ENCODE measurements at places on chromosomes 5 and 9.

GRCh38 chr9:2179567-2179966 is 164.4 kb downstream of the SMARCA2 start:
- no peak for DNase-seq

- DNase-seq: no peak
These were observed 35.2 kb upstream of the SMU1 start for GRCh38 chr9:33111631-33112030.

DNA sequence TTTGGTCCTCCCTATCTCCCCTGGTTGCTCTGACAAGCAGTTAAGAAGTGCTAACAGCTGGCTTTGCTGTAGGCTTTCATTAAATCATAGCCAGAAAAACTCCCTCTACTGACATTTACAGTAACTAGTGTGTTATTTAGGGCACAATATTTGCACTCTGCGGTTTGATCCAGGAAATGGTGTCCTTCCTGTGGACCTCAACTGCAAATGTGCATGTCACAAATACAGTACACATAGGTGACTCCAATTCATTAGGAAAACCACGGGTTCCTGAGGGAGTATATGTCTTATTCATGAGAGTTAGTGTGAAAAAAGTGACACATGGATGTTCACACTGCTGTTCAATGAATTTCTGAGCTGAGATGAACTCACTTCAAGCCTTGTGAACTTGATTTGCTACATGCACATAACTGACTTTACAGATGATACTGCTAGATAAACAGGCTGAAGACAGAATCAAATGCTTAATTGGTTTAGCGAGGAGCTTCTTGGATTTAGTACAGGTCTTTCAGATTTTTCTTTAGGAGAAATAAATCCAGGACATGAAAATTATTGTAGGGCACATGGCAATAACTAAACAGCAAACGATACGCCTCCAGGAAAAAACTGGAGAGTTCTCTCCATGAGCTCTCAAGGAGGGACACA is 281.5 kb downstream of the EFNA5 start:
- DNase-seq: peak; percentile 62

GRCh38 chr5:35304291-35304690 is 74.0 kb upstream of the PRLR start:
- DNase-seq: no peak

GRCh38 chr5:163509291-163509951 is 4.0 kb downstream of the MAT2B start:
- DNase-seq: no peak

GRCh38 chr5:119304439-119305211 is 51.2 kb upstream of the TNFAIP8 start:
- DNase-seq: no peak

DNA sequence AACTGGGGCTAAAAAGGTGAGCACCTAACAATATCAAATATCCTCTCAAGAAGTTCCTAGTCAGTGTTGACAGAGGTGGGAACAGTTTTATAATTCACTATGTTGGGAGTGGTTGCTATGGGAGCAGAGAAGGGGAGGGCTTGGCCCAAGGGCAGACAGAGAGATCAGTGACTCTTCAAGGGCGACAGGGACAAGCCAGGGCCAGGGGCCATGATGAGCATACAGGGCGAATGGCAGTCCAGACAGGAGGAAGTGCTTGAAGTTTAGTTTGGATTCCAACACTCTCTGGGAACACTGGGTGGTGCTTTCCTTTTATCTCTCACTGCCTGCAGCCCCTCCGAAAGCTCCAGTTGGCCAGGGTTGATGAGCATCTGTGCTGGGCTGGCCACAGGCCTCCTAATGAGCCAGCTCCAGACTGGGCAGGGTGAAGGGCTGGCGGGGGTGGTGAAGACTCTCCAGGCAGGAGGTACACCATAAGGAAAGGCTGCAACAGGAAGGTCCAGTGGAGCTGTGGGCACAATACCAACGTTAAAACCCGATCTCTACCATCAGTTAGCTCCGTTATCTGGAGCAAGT is 111.3 kb downstream of the TMEM174 start:
- peak; percentile 41 for DNase-seq

GRCh38 chr5:53984971-53985370 is 325.4 kb downstream of the ARL15 start:
- no peak for DNase-seq

DNA sequence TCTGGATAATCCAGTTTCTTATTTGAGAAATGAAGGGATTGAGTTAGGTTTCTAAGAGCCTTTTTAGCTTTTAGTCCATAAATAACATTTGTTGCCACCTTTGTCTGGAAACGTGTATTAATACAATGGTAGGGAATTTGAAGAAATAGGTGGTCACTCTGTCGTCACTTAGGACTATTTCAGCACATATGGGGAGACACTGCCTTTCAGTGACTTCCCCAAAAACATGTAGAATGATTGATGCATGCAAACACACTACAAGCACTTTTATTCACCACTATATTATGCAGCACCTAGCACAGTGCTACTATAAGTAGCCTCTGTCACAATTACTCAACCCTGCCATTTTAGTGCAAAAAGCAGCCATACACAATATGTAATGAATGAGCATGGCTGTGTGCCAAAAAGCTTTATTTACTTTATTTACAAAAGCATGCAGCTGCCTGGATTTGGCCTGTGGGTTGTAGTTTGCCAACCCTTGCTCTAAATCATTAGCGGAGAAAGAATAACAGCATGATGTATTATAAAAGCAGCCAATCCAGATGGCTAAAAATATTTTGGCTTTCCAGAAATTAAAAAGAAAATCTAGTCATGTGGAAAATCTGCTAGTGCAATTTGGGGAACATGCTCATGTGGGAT is 154.2 kb upstream of the HMHB1 start:
- DNase-seq: peak; percentile 89

DNA sequence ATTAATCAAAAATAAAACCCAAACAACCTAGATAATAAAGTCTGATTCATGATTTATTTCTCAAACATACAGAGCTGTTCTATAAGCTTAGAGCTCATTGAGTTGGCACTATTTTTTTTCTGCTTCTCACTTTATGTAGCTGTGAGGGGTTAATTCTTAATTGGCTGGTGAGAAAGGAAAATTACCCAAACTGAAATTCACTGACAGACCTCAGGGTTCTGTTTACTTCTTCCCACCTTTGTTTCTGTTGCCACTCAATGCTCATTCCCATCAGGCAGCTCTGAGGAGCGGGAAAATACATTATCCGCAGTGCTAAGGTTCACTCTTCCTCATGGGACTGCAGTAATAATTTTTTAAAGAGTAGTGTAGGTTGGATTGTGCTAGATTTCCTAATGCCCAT is 139.9 kb downstream of the KCTD16 start:
- DNase-seq: no peak

DNA sequence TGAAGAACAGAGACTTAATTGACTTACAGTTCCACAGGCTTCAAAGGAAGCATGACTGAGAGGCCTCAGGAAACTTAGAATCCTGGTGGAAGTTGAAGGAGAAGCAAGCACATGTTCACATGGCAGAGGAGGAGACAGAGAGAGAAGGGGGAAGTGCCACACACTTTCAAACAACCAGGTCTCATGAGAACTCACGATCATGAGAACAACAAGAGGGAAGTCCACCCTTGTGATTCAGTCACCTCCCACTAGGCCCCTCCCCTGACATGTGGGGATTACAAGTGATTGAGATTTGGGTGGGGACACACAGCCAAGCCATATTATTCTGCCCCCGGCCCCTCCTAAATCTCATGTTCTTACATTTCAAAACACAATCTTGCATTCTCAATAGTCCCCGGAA is 19.5 kb downstream of the NR3C1 start:
- no peak for DNase-seq

Data from NCI-H2029 (cell line).